ENCODE measurements at places on chromosomes 3 and 15.

DNA sequence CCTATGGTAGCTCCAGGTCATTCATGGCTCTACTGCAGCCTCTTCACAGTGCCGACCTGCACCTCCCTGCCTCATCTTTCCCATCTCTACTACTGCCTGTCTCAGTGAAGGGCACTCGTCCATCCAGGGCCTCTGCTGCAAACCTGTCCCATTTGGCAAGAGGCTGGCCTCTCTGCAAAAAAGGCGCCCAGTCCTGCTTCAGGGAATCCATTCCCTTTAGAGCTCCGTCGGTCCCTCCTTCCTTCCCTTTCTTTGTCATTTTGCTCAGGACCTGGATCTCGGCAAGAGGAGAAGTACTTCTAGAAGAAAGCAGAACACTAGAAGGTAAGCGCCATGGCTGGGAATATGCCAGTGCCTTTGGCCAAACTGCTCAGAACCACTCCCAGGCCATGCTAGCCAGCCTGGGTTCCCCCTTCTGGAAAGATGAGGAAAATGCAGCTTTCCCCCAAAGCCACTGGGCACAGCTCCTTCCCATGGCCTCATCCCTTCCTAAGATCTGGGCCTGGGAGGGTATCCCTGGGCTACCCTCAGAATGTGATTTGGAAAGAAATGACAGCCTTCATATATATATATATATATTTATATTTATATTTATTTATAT, 6.4 kb upstream of the ISL2 start:
- no peak for DNase-seq

GRCh38 chr3:13198264-13198879, 125.1 kb upstream of the IQSEC1 start:
- DNase-seq, result no peak

DNA sequence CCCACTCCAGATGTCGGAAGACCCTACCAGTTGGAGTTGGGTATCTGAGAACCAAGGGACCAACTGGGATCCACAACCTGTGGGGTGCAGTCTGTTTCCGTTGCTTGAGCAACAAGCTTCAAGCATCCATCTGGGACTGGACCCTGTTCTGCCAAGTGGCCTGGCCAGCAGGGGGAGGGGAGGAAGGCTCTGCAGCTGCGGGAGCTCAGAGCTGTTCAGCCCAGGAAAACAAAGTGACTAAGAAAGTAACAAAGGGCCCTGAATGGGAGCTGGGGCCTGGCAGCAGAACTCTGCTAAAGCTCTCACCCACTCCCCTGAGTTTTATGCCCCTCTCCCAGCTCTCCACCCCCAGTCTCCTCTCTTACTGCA, 2.7 kb downstream of the TYRO3 start:
- no peak for DNase-seq

GRCh38 chr3:16848007-16848406, 36.7 kb upstream of the PLCL2 start:
- no peak for DNase-seq

DNA sequence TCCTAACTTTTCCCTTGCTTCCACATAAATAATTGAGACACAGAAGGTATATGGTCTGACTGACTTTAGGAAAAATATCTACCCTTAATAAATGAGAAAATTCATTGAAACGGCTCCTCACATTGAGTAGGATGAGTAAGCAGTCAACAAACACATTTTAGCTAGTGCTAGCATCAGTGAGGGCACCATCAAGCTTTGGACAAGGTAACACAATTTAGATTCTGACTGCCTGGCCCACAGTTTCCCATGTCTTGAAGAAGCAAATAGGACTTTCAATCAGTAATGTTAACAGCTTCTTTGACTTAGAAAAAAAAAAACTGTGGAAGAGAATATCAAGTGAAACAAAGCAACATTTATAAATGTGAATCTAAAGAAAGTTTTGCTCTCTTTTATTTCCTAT, 70.1 kb upstream of the MBNL1 start:
- no peak for DNase-seq

Data from central memory CD4-positive, alpha-beta T cell (primary cell).